ENCODE measurements at places on chromosomes 7 and 10. TPM values are rescaled to one million over a fixed set of nuclear protein-coding genes. Genes with fewer than 3 reads are reported as not detected.

The KNDC1 gene
- total RNA-seq, result 5.9 TPM

The INMT gene
- total RNA-seq, result 0.16 TPM

The MYL10 gene
- not detected for total RNA-seq

The FAM25C gene
- total RNA-seq, result not detected

The CDNF gene
- total RNA-seq, result 1.4 TPM

The SH2D4B gene
- total RNA-seq, result 1.4 TPM

The AKAP9 gene
- total RNA-seq, result 217 TPM

The GIMAP2 gene
- total RNA-seq, result 4.4 TPM

The WDR86 gene
- total RNA-seq, result 50.2 TPM

The GSTO2 gene
- 0.62 TPM for total RNA-seq

The RAMP3 gene
- total RNA-seq, result 4.7 TPM

The CCNY gene
- total RNA-seq, result 49.9 TPM

The ITGA8 gene
- 2.8 TPM for total RNA-seq

The IDI2 gene
- total RNA-seq, result not detected

The MAPK8 gene
- 331 TPM for total RNA-seq

The LEP gene
- total RNA-seq, result not detected

The TAC1 gene
- 3.6 TPM for total RNA-seq

The TCF7L2 gene
- 1.9 TPM for total RNA-seq

The SKIDA1 gene
- total RNA-seq, result 9.4 TPM

The CCDC3 gene
- total RNA-seq, result 12.8 TPM

The GATA3 gene
- not detected for total RNA-seq

The ZNF853 gene
- total RNA-seq, result 23.6 TPM

The GPR15LG gene
- not detected for total RNA-seq

The NME8 gene
- not detected for total RNA-seq

The PIP4K2A gene
- total RNA-seq, result 41.0 TPM

The PRF1 gene
- not detected for total RNA-seq

The SPAG6 gene
- total RNA-seq, result 1.2 TPM

The C10orf95 gene
- total RNA-seq, result not detected

The TUBB8 gene
- total RNA-seq, result not detected

The ASZ1 gene
- total RNA-seq, result not detected

The CPA4 gene
- total RNA-seq, result 0.78 TPM

The MCM10 gene
- total RNA-seq, result 2.5 TPM

The TBATA gene
- not detected for total RNA-seq

The FBXO24 gene
- 0.16 TPM for total RNA-seq

The MBL2 gene
- not detected for total RNA-seq

The CWF19L1 gene
- 32.9 TPM for total RNA-seq

The CNTNAP2 gene
- total RNA-seq, result 37.3 TPM

The SPDYE9 gene
- total RNA-seq, result not detected

The SYT15 gene
- 0.47 TPM for total RNA-seq

The SCART1 gene
- total RNA-seq, result 0.47 TPM

The PDAP1 gene
- total RNA-seq, result 12.6 TPM

The TMEM196 gene
- total RNA-seq, result 10.1 TPM

The SPDYE2 gene
- not detected for total RNA-seq

The C7orf33 gene
- not detected for total RNA-seq

The EMX2 gene
- total RNA-seq, result 2.0 TPM

The GBX1 gene
- not detected for total RNA-seq

The CADPS2 gene
- 20.9 TPM for total RNA-seq

The NUTM2B gene
- total RNA-seq, result 2.3 TPM

The COMMD3 gene
- 58.6 TPM for total RNA-seq

The POM121C gene
- 9.2 TPM for total RNA-seq

The UTF1 gene
- not detected for total RNA-seq

The SLC26A4 gene
- total RNA-seq, result 15.3 TPM

The ATE1 gene
- 73.3 TPM for total RNA-seq
